ENCODE measurements at places on chromosomes 1 and 21.

DNA sequence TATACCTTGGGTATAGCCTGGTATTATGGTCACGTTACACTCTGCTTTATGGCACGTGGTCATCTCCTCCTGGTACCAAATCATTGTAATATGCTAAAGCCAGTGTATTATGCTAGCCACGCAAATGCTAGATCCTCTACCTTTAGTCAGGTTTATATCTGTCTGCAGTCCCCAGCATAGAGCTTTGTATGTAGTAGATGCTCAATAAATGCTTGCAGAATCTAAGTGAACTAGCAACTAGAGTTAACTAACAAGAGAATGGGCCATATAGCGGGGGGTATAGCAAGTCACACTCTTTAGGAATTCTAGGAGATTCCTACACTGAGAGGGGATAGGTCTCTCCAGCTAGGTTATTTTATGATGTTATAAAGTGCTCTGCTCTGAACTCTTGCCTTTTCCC is 3.0 kb downstream of the MOV10 start:
- DNase-seq: no peak

- no peak for DNase-seq
Observed at GRCh38 chr1:83912876-83913275, 86.1 kb downstream of the TTLL7 start.

DNA sequence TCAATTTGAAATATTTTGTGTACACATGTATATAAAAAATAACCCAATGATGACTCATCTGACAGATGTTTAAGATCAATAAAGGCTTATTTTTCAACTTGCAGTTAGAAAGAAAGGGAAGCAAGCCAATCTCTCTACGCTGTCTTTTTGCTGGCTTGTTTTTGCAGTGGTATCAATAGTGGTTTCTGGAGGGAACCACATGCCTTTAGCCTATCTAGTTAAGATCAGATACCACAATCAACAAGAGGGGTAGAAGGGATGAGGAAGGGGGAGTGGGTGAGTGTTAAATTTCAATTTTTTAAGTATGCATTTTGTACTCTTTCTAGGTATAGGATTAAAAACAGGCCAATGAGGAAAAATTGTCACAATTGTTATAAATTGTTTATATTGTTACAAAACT is 276.2 kb downstream of the KCNH1 start:
- DNase-seq: no peak

GRCh38 chr1:6012529-6013318 is 20.5 kb upstream of the NPHP4 start:
- no peak for DNase-seq

DNA sequence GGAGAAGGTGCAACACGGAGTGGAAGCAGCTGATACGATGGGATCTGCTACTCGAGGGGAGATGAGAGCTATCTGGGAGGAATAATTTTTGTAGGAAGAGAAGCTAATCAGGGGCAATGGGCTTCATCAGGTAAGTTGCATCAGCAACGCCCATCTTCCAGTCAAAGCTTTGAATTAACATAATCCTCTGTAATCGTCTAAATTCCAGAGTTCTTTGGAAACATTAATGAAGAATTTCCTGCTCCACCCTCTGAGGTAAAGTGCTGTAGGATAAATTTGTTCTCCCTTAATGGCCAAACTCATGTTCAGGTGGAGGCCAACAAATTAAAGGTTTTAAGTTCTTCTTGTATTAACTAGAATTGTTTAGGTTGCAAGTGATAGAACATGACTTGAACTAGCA is 94.0 kb upstream of the KAZN start:
- DNase-seq: no peak

GRCh38 chr21:42878678-42878992 is 704 bp downstream of the WDR4 start:
- peak; percentile 7 for DNase-seq

GRCh38 chr1:95002540-95003432 is 70.0 kb downstream of the ALG14 start:
- DNase-seq: no peak

- no peak for DNase-seq
Observed at GRCh38 chr21:24255591-24255990, 1351.7 kb downstream of the MRPL39 start.

DNA sequence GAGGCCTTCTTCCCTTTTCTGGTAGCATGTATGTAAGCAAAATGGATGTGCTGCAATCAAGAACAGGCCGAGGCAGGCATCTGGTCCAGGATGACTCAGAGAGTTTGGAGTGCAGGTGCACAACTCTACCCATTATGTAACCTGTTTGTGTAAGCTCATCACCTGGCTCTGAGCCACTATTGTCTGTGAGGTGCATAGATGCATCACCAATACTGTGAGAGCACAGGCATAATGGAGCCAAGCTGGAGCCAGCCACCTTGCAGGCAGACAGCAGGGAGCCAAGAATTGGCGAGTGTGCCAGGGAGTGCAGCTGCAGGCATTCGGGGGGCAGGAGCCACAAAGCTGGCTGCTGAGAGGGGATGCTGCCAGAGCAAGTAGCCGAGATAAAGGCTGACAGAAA is 549.9 kb upstream of the RGS18 start:
- no peak for DNase-seq

GRCh38 chr1:245160288-245160687 is 5.5 kb downstream of the KIF26B start:
- DNase-seq: no peak

DNA sequence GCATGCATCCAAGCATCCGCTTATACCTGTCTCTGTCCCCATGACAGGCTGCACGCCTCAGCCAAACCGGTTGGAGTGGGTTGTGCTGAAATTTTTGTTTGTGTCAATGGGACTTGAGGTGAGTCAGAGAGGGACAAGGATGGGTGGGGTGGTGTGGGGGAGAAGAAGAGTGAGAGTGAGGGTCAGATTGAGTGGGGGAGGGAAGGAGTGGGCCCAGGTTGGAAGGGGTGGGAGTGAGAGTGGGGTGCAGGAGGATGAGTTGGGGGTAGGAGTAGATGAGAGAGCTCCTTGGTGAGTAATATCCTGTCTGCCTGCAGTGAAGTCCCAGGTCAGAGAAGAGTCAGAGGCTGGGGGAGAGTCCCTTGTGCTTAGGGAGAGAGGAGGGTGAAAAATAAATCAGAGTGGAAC is 3.3 kb upstream of the NECTIN4 start:
- peak; percentile 48 for DNase-seq

GRCh38 chr1:151259351-151259750 is 4.8 kb downstream of the PSMD4 start:
- DNase-seq: no peak

- no peak for DNase-seq
Observed at GRCh38 chr1:22886211-22886610, 86.5 kb downstream of the LACTBL1 start.

- DNase-seq: no peak
Observed at GRCh38 chr1:41535276-41535675, 50.8 kb upstream of the EDN2 start.

- DNase-seq: no peak
Observed at GRCh38 chr1:58395355-58395754, 151.2 kb downstream of the OMA1 start.

- DNase-seq: no peak
Observed at GRCh38 chr1:201634261-201634660, 95.3 kb downstream of the NAV1 start.

DNA sequence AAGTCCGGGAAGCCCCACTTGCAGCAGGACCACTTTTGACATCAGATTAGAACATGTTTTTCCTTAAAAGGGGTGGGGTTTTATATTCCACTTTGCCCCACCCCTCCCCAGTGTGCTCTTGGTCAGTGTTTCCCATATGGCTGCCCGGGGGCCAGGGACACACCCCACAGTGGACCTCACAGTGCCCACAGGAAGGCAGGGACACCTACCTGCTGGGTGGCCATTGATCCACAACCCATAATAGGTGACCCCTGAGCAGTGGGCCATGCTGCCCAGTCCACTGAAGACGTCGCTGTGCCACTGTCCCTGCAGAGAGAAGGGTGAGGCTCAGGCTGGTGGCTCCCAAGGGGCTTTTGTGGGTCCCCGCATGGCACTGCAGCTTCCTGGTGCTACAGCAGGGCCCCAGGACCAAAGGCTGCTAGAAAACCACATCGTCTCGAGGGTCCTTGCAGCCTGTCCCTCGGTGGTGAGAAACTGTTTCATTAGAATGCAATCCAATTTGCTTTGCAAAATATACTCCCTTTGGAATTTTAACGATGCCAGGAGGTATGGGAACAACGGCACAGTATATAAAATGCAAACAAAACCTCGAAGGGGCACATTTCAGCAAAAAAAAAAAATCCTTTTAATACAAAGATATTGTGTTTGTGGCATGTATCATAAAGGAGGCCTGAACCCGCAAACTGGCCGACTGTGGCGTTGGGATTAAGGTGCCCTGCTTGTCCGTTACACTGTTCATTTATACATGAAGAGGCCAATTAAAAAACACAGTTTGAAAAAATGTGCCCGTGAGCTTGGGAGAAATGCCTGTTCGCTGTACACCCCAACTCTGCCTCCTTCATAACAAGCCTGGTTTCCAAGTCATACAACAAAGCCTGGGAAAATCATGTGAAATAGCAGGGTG is 16.9 kb downstream of the MORN1 start:
- no peak for DNase-seq

- no peak for DNase-seq
Observed at GRCh38 chr1:10860218-10860617, 63.8 kb upstream of the CASZ1 start.

- DNase-seq: no peak
Observed at GRCh38 chr1:182603646-182604174, 479 bp downstream of the RGS16 start.

DNA sequence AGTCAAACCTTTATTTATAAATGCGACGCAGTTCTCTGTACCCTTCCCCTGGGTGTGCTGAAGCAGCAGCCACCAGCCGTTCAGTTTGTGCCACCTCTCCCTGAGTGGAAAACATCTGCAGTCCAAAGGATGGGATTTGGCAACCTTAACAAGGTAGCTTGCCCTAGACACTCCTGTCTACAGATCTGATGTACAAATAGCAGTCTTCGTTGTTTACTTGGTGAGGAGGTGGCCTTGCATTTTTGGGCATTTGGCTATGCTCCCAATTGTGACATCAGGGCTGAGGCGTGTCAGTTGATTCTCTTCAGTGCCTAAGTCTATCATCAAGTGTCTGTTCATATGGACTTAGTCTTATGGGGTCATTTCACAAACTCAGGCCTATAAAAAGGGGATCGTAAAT is 59.8 kb downstream of the KDM1A start:
- DNase-seq: no peak

DNA sequence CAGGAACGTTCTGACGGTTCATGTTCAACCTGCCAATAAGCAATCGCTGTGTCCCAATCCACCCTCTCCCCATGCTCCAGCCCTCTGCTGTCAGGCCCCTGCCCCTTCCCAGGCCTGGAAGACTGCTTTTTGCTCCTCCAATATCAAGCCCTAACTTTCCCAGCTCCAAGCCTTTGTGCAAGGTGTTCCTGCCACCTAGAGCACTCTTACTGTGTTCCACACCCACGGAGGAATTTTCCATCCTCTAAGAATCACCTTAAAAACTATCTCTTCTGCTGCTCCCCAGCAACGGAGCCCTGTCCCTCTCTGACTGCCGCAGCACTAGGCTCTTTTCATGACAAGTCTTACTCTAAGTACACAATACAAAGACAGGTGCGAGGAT is 657.9 kb downstream of the AJAP1 start:
- DNase-seq: no peak

GRCh38 chr1:95119273-95119672 is 2.1 kb downstream of the TLCD4 start:
- DNase-seq: no peak

DNA sequence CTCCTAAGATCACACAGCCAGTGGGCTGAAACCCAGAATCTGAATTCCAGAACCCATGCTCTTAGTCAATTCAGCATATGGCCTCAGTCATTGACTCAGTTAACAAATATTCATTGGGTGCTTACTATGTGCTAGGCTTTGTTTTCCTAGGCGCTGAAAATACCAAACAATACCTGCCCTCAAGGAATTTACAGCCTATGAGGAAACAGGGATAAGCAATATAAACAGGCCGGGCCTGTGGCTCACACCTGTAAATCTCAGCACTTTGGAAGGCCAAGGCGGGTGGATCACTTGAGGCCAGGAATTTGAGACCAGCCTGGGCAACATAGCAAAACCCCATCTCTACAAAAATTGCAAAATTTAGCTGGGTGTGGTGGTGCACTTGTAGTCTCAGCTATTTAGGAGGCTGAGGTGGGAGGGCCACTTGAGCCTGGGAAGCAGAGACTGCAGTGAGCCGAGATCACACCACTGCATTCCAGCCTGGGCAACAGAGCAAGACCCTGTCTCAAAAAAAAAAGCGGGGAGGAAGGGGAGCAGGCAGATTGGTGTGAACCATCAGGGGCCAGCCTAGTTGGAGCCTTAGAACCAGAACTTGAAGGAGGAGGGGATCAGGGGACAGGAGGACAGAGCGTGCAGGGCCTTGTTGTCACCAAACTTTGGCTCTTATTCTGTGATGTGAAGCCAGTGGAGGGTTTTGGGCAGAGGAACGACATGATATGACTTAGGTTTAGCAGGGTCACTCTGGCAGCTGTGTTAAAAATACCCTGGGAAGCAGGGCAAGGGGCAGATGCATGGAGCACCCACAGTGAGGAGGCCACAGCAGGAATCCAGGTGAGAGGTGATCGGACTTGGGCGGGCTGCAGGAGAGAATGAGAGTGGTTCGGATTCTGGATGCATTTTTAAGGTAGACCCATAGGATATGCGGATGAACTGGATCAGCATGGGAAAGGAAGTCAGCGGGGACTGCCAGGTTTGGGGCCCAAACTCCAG is 5.8 kb downstream of the TINAGL1 start:
- DNase-seq: no peak

DNA sequence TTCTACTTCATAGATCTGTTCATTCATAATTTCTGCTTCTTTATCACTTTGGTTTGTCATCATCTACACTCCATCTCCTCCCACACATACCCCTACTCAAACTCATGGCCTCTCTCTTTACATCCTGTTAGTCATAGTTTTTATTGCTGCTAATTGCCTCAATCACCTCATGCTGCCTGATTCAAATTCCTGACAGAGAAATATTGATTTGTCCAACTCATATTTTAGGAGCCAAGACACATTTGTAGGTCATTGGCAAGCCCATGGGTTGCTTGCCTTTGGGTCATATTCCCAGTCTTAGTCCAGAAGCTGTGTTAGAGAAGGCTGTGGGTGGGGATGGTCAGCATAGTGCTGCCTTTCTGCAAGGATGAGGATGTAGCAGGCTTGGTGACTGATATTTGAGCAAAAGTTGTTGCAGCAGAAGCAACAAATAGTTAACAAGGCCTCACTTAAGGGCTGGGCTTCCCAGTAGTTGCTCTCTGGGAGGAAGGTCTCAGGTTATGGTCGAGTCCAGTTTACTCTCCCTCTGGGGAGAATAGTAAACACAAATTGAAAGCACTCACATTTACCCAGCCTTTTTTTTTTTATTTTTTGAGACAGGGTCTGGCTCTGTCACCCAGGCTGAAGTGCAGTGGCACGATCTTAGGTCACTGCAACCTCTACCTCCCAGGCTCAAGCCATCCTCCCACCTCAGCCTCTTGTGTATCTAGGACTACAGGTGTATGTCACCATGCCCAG is 22.4 kb upstream of the EPS15 start:
- DNase-seq: no peak

- no peak for DNase-seq
Observed at GRCh38 chr1:88169139-88169538, 514.9 kb upstream of the PKN2 start.

- DNase-seq: no peak
Observed at GRCh38 chr1:113846391-113847035, 25.0 kb downstream of the PTPN22 start.

All from stimulated activated CD4-positive, alpha-beta T cell treated with anti-CD3 and anti-CD28 coated beads, Interleukin-1b, Interleukin-23, amount 100 ng/mL, for 24 hours (primary cell).